ENCODE measurements at places on chromosomes 12 and 14. TPM values are rescaled to one million over a fixed set of nuclear protein-coding genes. Genes with fewer than 3 reads are reported as not detected.

GRCh38 chr12:24175284-24175683, 225.8 kb upstream of the SOX5 start:
- DNase-seq = no peak

DNA sequence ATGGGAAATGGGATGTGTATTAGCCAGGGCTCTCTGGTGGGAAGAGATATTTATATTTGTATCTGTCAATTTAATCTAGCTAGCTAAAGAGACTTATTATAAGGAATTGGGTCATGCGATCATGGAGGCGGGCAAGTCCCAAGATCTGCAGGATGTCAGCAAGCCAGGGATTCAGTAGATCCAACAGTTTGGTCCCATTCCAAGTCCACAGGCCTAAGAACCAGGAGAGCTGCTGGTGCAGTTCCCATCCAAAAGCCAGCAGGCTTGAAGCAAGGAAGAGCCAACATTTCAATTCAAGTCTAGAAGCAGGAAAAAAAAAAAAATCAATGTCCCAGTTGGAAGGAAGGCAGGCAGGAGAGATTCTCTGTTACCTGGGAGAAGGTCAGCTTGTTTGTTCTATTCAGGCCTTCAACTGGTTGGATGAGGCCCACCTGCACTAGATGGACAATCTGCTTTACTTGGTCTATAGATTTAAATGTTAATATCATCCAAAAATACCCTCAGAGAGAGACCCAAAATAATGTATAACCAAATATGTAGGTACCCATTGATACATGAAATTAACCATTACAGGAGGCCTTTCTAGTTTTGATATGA, 60.7 kb upstream of the BCAT1 start:
- no peak for DNase-seq

DNA sequence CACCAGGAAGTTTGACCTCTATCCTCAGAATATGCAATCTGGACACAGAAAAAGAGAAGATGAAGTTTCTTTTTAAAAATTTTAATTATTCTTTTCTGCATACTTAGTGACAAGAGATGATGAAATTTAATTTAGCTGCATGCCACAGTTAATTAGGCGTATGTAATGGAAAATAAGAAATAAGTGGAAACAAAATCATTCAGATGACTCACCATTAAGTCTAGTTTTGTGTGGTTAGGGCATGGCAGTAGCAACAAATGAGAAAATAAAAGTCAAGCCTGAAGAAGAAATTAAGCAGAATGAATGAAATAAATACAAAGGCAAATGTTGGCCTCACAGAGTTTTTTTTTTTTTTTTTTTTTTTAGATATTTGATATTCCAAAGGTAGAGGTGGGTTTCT, 30.9 kb upstream of the KLRD1 start:
- no peak for DNase-seq

DNA sequence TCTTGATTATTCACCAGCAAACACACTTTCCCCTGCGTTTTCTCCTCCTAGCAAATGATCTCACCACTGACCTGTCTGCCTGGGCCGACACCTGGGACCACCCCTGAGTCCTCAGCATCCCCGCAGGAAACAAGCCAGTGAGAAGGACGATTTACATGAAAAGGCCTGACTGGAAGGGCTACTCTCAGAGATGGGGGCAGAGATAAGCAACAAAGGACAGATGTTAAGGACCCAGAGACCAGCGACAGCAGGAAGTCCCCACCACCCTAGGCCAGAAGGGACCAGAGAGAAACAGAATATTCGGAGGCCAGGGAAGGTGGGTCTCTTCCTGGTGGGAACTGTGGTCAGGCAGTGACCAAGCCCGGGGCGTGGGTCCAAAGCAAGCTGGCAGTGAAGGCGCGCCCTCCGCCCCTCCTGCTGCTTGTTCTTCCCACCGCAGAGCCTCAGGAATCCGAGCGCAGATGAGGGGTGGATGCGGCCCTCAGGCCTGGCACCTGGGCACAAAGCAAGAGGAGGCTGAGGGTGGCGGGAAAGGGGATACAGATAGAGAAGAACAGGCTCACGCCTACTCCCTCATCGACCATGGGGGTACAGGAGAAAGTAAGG, 55.8 kb downstream of the STX2 start:
- DNase-seq = no peak

DNA sequence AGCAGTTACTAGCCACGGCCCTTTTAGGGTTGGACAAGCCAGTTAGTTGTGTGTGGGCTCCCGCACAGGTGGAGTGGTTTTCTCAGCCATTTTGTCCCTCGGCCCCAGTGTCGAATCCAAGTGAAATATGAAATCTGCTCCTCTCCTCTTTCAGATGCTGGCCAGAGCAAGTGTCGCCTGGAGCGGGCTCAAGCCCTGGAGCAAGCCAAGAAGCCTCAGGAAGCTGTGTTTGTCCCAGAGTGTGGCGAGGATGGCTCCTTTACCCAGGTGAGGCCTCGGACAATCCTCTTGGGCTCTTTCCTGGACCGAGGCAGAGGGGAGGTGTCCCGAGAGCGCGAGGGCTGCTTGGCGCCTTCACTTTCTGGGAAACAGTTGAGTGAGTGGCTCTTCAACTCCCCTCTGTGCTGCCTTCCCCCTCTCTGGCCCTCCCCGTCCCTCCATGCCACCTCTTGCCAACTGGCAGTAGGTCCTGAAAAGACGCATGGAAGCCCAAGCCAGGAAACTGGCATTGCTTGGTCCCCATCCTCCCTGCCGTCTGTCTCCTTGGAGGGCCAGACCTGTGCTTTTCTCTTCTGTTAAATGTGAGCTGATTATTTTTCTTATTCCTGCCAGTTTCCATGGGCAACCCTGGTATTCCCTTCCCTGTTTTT, 74.2 kb downstream of the SMOC1 start:
- no peak for DNase-seq

DNA sequence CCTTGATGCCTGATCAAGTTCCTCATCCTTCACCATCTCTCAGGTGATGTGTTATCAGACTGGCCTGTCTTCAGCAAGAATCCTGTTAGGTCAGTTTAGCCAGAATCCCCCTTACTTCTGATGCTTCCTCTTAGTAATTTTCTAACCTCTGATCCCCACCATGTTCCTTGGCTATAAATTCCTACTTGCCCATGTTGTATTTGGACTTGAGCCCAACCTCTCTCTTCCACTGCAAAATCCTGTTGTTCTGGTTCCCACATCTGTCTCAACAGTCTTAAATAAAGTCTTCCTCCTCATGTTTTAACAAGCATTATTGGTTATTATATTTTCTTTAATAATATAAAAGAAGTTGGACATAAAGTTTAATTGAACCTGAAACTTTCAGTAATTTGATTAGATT, 987.8 kb upstream of the USP15 start:
- no peak for DNase-seq

- DNase-seq = no peak
Measured at GRCh38 chr14:99724196-99724891, 40.2 kb downstream of the CYP46A1 start.

GRCh38 chr12:123395236-123395635, 11.3 kb downstream of the KMT5A start:
- no peak for DNase-seq

DNA sequence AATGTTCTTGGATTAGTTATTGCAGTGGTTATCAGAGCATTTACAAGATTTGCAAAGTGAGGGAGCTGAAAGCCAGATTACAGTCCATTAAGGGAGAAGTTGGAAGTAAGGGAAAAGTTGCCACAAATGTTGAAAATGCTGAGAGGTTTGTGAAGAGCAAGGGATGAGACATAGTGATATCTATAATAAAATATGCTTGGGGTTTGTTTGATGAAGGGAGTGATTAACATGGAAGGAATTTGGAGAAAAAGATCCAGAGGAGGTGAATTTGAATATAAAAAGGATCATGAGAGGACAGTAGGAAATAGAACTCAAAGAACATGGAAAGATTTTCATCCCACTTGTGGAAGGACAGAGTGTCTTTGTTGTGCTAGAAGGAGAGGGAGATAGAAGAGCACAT, 19.3 kb upstream of the CCER1 start:
- DNase-seq = peak; percentile 52

GRCh38 chr12:93616584-93617101, 44.2 kb downstream of the SOCS2 start:
- DNase-seq = peak; percentile 24

DNA sequence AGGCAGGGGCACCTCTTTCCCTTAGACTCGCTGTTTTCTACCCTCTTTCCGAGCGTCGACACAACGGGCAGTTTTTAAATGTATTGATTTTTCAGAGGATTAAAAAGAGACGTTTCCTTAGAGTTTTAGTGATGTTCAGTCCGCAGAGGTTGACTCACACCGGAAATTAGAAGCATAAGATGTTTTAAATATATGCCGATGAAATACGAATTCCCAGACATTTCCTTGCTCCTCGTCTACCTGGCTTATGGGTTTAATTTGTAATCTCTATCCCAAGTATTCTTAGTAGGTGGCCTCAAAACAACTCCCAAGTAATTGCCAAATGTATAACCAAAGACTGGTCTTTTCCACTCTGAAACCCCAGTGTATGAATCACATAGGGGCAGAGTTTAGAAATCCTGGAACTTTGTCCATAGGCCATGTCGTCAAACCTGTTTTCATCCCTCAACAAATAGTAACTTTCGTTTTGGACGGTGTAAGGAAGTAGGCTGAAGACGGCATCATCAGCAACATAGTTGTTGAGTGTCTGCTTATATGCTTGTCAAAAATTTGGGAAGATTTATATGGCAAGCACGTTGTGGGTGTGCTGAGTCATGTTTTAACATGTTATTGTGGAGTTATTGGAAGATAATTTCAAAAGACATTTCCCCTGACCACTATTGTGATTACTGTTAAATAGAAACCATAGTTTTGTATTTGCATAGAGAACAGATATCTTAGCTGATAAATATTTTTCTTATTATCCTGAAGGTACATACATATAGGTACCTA, 824 bp downstream of the TBK1 start:
- peak; percentile 72 for DNase-seq

- DNase-seq = peak; percentile 91
Measured at GRCh38 chr12:80186727-80187217, 87.4 kb downstream of the OTOGL start.

- DNase-seq = no peak
Measured at GRCh38 chr14:31137214-31137889, 70.2 kb downstream of the HECTD1 start.

DNA sequence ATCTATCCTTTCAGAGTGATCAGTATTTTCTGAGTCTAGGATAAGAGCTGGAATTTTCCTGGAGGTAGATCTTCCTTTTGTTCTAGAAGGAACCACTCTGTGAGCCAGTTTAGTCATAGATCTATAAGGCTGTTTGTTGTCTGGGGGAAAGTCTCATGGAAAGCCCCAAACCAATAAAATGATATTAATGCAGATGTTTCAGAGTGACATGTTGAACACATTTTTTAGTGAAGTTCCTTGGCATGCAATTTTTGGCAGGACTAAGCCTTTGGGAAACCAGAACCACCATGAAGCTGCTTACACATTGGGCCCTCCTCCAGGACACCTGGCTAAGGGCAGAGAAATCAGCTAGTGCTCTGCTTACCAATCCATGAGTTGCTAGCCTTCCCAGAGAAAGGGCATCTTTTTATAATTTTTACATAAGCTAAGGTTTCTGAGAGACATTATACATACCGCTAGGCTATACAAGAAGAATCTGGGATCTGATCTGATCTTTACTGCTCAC, 101.5 kb upstream of the PCED1B start:
- DNase-seq = no peak

- DNase-seq = peak; percentile 36
Measured at GRCh38 chr14:21987937-21988336, 314.3 kb upstream of the OR4E1 start.

DNA sequence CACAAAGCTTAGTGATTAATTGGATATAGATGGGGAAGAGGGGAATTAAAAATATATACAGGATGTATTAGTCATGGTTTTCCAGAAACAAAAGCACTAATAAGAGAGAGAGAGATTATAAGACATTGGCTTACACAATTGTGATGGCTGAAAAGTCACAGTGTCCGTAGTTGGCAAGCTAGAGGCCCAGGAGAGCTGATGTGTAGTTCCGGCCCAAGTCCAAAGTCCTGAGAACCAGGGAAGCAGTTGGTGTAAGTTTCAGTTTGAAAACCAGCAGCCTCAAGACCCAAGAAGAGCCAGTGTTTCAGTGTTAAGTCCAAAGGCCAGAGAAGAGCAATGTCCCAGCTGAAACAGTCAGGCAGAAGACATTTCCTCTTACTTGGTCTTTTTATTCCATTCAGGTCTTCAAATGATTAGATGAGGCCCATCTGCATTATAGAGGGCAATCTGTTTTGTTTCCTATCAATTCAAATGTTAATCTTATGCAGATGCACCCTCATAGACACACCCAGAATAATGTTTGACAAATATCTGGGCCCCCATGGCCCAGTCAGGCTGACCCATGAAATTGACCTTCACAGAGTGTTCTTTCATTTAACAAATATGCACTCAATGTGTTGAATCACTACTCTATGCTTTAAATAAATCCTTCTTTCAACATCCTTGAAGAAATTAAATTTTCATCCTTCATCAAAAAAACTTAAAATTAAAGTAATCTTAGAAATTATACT, 67.2 kb upstream of the DIO2 start:
- no peak for DNase-seq

GRCh38 chr14:31127690-31128089, 79.9 kb downstream of the HECTD1 start:
- no peak for DNase-seq

The GAPDH gene
- total RNA-seq = 8,626 TPM

The MMP14 gene
- 718 TPM for total RNA-seq

The CABP1 gene
- not detected for total RNA-seq

The VDR gene
- total RNA-seq = 22.9 TPM

The GLIPR1L1 gene
- not detected for total RNA-seq
